Daoy (cell line): ENCODE measurements at places on chromosomes 1 and 21.

- no peak for DNase-seq
Observed at GRCh38 chr1:235416662-235417049, 49.4 kb downstream of the TBCE start.

- no peak for DNase-seq
Observed at GRCh38 chr21:37940691-37941090, 24.4 kb upstream of the KCNJ6 start.

DNA sequence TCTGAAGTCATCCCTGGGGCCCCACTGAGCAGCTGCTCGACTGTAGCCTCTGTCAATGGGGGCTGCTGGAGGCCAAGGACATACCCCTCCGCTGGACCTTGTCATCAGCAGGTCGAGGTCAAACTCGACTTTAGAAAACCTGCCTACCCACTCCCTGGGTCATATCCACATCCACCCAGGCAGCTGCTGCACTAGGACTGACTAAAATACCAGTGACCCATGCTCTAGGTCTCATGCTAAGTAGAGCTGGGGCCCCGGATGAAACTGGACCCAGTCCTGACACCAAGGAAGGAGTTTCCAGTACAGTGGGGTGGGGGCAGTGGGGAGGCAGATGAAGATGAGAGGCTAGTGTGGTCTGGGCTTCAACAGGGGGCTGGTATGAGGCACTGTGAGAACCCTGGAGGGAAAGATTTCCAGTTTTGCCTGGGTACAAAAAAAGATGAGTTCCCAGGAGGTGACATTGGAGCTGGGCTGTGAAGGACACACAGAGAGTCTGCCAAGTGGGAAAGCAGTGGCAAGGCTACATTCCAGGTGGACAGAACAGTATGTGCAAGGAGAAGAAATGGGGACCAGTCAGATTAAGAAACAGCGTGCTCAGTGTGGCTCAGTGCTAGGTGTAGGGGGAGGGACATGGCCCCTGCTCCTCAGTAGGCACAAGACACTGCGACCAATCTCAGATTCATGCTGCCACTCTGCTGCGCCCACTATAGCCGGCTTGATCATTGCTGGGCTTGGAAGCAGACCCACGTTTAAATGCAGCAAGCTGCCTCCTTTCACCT, 12.4 kb downstream of the SLC2A1 start:
- no peak for DNase-seq

DNA sequence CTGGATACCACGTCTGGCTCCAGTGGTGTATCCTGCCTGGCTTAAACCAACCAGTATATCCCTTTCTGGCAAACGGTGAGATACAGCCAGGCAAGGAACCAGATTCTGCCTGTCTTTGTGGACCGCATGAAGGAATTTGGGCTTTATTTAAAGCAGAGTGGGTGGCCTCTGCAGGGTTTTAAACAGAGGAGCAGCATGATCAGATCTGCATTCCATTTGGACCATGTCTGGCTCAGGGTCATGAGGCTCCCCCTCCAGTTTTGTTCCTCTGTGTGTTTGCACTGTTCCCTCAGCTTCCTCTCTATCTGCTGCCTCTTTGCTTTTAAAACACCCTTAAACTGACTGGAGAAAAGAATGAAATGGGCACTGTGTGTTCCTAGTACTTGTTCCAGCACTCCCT, 195.0 kb downstream of the GIPC2 start:
- no peak for DNase-seq

DNA sequence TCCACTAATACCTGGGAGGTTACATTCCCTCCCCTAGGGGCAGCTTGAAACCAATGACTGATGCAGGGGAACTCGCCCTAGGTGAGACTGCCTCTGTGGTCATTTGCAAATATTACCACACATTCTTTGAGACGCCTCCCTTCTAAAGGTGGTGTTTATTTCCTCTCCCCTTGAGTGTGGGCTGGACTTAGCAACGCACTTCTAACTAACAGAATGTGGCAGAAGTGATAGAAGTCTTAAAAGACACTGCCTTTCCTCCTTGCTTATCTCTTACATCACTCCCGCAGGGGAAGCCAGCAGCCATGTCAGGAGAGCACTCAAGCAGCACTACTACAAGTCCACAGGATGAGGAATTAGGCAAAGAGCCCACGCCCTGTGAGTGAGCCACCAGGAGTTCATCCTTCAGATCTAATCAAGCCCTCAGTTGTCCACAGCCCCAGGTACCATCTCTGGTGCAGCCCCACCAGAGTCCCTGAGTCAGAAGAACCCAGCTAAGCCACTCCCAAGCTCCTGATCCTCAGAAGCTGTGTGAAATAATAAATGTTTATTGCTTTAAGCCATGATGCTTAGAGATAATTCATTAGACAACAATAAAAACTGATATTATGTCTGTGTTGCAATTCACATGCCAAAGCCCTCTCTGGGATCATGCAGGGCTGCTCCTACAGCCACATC, 14.8 kb upstream of the MATN1 start:
- DNase-seq = no peak

- DNase-seq = peak; percentile 82
Observed at GRCh38 chr1:227370533-227371254, 52.4 kb upstream of the CDC42BPA start.

GRCh38 chr1:154431586-154432373, 26.6 kb downstream of the IL6R start:
- DNase-seq = peak; percentile 97

DNA sequence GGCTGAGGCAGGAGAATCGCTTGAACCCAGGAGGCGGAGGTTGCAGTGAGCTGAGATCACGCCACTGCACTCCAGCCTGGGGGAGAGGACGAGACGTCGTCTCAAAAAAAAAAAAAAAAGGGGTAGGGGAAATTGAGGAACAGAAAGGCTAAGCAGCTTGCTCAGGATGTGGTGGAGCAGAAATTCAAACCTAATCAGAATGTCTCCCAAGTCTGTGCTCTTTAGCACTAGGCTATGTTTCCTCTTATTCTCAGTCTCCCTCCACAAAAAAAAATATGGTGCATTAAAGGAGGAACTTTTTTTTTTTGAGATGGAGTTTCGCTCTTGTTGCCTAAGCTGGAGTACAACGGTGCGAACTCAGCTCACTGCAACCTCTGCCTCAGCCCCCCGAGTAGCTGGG, 114.2 kb downstream of the SLC16A1 start:
- no peak for DNase-seq

- peak; percentile 11 for DNase-seq
Observed at GRCh38 chr1:33257772-33258712, 1.8 kb downstream of the ZNF362 start.

GRCh38 chr1:227131193-227131592, 187.1 kb downstream of the CDC42BPA start:
- peak; percentile 6 for DNase-seq

DNA sequence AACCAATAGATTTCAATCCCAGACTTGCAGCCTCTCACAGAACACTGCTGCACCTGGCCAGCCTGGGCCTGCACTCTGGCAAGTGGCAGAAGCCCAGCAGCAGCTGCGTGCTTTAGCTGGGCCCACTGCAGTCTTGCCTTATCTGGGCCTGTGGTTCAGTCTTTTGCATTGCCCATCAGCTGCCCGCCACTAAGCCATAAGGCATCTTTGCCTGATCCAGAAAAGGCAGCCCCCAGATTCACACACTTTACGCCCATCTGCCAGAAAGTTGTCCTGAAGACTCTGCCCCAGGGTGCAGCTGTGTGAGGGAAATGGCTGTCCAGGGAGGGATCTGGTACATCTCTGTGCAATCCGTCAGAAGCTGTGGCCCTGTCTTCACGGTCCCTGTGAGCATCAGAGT, 217.0 kb downstream of the DNAH14 start:
- DNase-seq = no peak

GRCh38 chr1:222167896-222168295, 380.0 kb downstream of the HHIPL2 start:
- DNase-seq = peak; percentile 15

GRCh38 chr1:173554089-173554488, 48.8 kb downstream of the SLC9C2 start:
- DNase-seq = no peak

- DNase-seq = peak; percentile 15
Observed at GRCh38 chr1:74504933-74505512, 7.4 kb downstream of the LRRC53 start.

GRCh38 chr21:32907521-32907920, 118.2 kb upstream of the OLIG2 start:
- DNase-seq = no peak

DNA sequence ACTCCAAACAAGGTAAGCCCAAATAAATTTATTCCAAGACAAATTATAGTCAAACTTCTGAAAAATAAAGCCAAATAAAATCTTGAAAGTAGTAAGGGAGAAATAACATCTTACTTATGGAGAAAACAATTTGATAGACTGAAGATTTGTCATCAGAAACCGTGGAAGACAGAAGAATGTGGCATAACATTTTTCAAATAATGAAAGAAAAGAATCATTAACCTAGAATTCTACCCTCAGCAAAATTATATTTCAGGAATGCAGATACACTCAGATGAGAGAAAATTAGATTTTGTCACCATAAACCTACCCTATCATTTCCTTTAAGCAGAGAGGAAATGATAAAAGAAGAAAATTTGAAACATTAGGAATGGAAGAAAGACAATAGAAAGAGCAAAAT, 27.3 kb upstream of the PADI1 start:
- no peak for DNase-seq

DNA sequence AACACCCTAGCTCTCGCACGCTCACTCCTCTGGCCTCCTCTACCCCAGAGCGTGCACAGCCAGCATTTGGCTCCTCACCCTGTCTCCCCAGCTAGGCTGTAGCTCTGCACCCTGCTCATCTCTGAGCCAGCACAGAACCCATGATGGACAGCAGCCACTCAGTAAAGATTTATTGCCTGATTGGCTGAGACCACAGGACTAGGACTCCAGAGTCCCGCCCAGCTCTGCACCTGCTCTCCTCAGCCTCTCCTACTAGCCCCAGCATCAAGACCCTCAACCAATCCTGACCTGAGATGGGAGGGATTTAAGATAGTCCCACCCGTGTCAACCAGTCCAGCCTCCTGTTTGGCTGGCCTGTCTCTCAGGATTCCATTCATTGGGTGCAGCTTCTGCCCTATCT, 9.3 kb downstream of the C1QB start:
- DNase-seq = peak; percentile 50

DNA sequence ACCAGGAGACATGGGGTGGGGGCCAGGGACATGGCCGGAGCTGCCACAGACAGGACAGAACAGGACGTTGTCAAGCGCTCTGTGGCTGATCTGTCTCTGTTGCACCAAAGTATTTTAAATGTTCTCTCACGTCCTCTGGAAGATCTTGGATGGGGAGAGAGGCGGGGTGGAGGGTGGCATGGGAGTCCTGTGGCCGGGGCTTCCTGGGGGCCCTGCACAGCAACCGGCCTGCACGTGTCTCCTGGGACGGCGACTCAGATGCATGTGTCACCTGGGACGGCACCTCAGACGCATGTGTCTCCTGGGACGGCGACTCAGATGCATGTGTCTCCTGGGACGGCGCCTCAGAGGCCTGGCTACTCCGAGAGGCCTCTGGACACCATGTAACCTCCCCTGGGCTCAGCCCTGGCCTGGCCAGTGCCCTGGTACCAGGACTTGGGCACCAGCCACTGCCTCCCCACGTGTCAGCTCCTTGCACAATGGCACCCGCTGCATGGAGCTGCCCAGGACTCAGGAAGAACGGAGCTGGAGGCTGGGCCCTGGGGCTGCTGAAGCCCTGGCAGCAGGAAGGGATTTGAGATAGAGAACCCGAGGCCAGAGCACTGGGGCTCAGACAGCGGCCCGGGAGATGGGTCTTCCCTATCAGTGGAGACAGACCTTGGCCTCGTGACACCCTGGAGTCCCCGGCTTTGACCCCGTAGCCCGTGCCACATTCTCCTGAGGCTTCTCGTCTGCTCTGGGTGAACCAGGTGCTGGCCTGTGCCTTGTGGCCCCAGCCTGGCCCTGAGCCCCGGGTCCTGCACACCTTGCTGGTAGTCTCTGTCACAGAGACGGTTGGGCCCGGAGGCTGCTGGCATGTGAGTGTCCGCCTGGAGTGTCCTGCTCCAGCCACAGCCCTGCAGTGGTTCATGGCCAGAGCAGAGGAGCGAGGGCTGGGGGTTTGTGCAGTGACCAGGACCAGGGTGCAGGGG, 14.7 kb upstream of the SLC19A1 start:
- DNase-seq = no peak

DNA sequence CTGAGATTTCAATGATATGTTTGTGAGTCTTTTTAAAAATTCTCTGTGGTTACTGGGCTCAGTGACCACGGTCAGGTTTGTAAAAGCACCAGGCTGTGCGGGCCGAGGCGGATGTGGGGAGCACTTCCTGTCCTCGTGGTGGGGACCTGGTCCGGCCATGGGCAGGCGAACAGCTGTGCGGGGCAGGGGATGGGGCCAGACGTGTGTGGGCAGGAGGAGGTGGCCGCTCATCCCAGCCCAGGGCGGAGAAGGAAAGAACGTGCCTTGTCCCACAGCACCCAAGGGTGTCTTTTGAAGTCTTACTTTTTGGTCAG, 5.2 kb upstream of the OXCT2 start:
- DNase-seq = peak; percentile 25

- DNase-seq = no peak
Observed at GRCh38 chr1:223012938-223013337, 130.1 kb downstream of the TLR5 start.

GRCh38 chr1:116033322-116033721, 57.0 kb downstream of the SLC22A15 start:
- no peak for DNase-seq

- peak; percentile 86 for DNase-seq
Observed at GRCh38 chr1:79323239-79324025, 316.9 kb upstream of the ADGRL4 start.

GRCh38 chr1:67013573-67013972, 40.4 kb downstream of the SLC35D1 start:
- DNase-seq = peak; percentile 47

- peak; percentile 19 for DNase-seq
Observed at GRCh38 chr1:145997016-145997717, 788 bp upstream of the TXNIP start.

DNA sequence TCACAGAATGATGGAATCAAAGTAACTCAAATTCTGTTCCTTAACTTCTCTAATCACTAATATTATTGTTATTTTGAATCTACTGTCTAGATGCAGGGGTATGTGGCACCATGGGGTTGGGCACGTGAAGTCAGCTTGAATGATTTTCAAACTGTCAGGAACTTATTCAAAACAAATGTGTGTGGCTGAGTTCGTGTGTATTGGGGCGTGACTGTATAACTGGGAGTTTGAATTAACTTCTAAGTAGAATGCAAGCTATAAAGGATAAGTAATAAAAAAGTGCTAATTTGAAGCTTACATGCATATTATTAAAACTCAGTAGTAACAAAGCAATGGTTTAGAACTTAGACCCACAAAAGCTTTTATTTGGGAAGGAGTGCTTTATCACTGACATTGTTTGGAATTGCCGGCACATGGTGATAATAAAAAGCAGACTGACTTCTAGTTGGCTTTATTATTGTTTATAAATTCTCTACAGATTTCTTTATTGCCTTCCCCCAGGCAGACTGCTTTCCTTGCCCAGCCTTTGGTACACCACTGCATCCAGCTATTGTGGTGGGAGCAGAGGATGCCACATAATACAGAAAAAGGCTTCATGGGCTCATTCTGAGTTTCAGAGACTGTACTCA, 84.3 kb downstream of the TENT5C start:
- no peak for DNase-seq

DNA sequence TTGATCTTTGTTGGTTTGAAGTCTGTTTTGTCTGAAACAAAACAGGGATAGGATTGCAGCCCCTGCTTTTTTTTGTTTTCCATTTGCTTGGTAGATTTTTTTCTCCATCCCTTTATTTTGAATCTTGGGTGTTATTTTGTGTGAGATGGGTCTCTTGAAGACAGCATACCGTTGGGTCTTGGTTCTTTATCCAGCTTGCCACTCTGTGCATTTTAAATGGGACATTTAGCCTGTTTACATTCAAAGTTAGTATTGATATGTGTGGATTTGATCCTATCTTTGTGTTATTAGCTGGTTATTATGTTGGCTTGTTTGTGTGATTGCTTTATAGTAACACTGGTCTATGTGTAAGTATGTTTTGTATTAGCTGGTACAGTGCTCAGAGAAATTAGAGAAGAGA, 40.9 kb downstream of the GIPC2 start:
- DNase-seq = no peak
